ENCODE measurements at places on chromosomes 5 and 9.

- no peak for DNase-seq
Measured at GRCh38 chr9:132168347-132168746, 6.5 kb downstream of the NTNG2 start.

- no peak for DNase-seq
Measured at GRCh38 chr9:99249619-99250018, 27.5 kb downstream of the SEC61B start.

- DNase-seq: no peak
Measured at GRCh38 chr9:109017061-109017460, 3.8 kb upstream of the CTNNAL1 start.

DNA sequence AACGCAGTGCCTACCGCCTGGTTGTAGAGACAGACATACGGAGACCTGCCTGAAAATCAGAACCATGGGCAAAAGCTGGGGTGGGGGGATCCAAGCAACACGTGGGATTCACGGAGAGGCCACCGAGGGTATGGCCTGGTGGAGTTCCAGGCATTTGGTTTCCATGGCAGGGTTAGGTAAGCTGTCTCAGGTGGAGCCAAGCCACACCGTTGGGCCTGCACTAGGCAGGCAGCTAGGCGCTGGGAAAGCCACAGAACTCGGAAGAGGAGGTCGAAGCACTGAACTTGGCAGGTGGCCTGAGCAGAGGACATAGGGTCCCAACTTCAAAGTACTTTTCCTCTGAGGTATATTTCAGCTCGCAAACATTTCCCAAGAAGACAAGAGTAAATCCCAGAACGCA, 111.6 kb downstream of the ISL1 start:
- no peak for DNase-seq

DNA sequence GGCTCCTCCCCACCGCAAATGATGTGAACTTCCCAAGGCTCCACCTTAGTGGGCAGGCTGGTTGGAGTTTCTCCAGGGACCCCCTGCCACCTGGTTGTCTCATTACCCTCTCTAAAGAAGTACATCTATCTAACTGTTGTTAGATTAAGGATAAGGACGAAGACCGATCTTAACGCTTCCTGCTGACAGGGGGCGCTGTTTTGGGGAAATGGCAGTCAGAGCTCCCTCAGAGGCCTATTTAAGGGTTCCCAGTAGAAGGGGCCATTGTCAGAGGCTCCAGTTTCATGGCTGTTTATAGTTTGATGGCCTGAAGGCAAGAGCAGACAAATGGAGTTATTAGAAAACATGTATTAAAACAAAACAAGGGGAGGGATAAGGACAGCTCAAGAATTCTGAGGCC, 100.1 kb downstream of the SPEF2 start:
- no peak for DNase-seq

- no peak for DNase-seq
Measured at GRCh38 chr9:89625721-89626687, 21.2 kb downstream of the GADD45G start.

GRCh38 chr5:125109816-125110215, 363.4 kb upstream of the ZNF608 start:
- no peak for DNase-seq

DNA sequence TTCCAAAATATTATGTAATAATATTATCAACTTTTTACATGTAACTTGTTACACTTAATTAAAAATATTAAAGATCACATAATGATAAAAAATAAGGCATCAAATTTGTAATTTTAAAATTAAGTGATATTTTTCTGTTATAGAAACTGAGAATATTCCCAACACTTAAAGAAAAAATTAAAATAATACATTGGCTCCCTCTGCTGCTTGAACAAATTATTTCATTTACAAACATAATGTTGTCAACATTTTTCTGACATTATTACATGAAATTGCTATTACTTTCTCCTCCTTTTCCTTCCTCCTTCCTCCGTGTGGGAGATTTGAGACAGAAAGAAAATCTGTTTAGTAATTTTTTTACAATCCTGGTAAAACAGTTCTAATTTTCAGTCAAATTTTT, 42.3 kb downstream of the RNF180 start:
- DNase-seq: peak; percentile 7

GRCh38 chr5:72280581-72281069, 39.4 kb downstream of the MRPS27 start:
- DNase-seq: peak; percentile 56
